GOT3 (cell line): ENCODE measurements at places on chromosomes 2 and 18.

GRCh38 chr2:9378433-9379390 is 44.6 kb downstream of the ITGB1BP1 start:
- peak; percentile 32 for DNase-seq

GRCh38 chr18:39188278-39188677 is 1622.7 kb upstream of the CELF4 start:
- no peak for DNase-seq

GRCh38 chr2:24515831-24516230 is 24.8 kb downstream of the NCOA1 start:
- no peak for DNase-seq

DNA sequence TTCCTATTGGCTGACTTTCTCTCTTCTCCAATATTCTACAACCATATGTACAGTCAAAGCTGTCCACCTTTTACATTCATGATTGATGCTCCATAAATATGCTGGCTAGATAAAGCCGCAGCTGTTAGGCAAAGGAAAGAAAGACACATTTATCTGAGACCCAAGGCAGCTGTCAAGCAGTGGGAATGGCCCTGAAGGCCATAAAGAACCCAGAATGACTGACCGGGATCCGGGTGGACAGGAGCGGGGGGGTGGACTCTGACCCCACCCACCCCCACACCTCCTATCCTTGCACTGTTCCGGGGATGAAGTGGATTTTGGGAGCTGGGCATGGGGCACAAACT is 116.4 kb downstream of the RTP5 start:
- no peak for DNase-seq

GRCh38 chr2:26558271-26559043 is 80.5 kb upstream of the OTOF start:
- no peak for DNase-seq

GRCh38 chr2:192544371-192544955 is 349.7 kb upstream of the TMEFF2 start:
- no peak for DNase-seq

DNA sequence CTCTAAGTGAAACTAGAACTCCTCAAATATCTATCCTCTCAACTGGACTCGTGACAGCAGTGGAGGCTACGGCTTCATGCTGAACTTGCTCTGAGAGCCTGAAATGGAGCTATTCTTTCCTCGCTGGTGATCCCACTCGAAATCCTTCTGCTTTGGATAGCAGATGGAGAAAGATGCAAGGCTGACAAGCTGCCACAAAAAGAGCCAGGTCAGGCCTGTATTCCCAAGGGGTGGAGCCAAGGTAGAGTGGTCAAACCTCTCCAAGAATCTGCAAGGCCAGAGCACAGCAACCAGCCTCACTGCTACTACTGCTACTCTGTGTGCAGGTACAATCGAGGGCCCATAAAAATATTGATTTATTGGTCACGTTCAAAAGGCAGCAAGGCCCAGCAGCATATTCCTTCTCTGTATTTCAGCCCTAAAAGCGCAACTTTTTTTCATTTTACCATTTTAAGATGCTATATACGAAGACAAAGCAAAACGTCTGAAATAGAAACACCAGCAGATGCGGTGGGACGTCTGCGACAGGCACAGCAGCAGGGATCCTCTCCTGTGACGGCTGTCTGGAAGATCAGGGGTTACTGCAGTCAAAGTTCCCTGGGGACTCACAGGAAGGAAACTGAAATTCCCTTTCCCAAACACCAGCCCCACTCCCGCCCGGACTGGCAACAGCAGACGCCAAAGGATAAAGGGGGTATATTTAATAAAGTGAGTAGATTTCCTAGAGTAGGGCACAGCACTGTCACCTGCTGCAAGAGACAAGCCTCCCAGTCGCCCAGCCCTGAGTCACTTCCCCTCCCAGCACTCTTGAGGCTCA is 2.4 kb downstream of the SPRED2 start:
- no peak for DNase-seq

DNA sequence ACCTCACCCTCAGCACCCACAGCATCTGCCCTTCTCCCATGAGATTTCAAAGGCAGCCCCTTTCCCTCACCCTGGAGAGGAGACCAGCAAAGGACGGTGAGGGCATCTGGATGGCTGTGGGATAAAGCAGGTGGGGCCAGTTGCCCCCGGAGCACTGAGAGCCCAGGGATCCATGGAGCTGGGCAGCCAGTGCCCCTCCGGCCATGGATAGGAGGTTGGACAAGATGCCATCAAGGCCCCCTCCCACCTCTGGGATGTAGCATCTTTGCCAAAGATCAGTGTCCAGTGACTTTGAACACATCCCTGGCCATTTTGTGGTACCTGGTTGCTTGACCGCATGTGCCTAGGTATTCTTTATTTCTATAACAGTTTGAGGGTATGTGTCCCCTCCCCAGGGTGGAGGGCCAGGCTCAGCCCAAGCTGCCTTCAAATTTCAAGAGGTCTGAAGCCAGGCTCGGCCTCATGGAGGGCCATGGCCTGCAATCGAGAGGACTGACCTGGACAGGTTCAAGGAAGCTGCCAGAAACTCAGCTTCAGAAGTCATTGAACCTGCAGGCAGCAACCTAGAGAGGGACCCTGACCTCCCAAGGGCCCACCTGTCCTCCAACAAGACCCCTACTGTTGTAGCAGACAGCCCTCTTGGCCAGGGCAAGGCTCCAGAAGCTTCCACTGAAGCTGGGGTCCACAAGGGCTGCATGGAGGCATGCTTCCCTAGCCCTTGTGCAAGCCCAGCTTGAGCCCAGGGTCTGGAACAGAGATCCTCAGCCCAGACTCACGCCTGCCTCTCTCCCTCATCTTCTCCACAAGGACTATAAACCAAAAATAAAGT is 55.5 kb upstream of the BIN1 start:
- DNase-seq, result no peak

- no peak for DNase-seq
These were observed 1068.8 kb downstream of the LRP1B start for GRCh38 chr2:141062031-141062430.

DNA sequence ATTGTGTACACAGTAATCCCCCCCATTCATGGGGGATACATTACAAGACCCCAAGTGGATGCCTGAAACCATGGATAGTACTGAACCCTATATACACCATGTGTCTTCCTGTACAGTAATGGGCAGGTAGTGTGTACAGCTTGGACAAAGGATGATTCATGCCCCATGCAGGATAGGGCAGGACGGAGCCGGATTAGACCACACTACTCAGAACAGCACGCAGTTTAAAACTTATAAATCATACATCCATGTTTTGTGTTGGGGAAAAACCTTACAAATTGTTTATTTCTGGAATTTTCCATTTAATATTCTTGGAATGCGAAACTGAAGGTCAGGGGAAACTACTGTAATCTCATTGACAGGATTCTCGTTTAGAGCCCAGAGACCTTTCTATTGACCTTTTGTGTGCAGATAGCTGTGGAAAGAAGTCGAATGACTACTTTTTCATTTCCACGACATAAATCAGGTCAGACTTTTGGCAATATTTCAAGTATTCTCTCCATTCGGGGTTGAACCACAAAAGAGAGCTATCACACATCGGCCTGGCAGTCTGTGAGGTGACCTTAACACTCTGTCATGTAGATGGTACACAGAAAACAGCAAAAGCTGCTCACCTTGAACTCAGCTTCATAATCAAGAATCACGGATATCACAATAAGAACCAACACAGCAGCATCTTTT is 9.9 kb upstream of the YPEL5 start:
- no peak for DNase-seq

DNA sequence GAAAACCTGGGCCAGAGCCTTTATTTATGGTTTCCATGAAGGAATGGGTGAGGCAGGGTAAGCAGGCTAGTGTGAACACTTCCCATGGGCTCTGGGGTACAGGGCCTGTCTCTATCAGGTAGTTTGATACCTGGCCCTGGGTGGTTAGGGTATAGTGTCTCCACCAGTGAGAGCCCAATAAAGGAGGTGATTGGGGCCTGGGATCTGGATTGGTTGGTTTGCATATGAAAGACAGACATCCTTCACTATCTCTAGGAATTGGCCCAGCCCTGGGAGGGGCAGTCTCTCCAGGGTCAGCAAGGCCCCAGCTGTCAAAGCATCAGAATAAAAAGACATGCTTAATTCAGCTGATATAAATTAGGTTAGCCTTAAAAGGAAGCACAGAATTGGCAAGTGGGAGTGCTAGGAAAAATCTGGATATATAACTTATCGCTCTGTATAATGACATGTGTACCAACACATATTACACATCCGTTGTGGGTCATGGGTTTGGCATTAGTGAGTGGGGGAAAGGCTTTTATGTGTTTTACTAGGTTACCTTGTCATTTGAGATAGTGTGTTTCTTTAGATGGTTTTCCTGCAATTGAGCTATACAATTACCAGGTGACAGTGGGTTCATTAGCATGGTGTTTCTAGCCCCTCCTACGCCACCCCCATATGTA is 18.5 kb upstream of the TMEM178A start:
- DNase-seq, result no peak

DNA sequence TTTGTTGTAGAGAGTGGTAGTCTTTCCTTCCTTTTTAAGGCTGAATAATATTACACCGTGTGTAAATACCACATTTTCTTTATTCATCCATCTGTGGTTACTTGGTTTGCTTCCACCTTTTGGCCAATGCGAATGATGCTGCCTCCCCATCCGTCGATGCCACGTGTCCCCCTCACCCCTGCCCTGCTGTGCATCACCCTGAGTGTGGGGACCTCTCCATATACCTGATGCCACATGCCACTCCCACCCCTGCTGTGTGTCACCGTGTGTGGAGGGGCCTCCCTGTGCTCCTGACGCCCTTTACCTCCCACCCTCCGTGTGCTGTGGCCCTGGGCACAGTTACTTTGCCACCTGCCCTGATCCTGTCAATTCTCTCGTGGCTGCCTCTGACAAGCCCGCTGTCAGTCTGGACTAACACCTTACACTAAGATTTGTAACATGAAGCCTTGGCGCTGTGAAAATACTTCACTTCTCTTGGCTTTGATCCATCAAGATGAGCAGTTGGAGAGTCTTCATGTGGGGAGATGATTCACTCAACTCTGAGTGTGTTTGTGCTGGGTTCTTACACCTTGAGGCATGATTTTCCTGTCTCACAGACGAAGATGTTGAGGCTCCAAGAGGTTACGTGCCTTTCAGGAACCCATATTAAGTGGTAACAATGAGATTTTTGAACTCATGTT is 234.0 kb downstream of the ZNF407 start:
- DNase-seq, result no peak

GRCh38 chr2:26636935-26637334 is 4.2 kb downstream of the CIB4 start:
- no peak for DNase-seq

DNA sequence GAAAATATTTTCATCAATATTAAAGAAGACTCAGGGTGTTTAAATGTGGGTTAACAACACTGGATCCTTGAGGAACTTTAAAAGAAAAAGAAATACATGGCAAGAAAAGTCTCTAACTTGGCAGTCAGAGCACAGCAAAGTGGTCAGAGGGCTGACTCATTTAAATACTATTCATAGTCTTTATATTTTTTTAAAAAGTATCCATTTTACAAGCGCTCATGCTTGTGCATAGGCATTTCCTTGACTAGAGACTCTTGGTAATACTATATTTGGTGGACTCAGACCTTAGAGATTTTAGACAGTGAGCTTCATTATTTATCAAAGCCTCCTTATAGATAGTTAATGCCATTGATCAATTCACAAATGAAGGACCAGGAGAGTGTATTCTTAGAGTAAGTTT is 110.2 kb downstream of the ABCA12 start:
- no peak for DNase-seq

DNA sequence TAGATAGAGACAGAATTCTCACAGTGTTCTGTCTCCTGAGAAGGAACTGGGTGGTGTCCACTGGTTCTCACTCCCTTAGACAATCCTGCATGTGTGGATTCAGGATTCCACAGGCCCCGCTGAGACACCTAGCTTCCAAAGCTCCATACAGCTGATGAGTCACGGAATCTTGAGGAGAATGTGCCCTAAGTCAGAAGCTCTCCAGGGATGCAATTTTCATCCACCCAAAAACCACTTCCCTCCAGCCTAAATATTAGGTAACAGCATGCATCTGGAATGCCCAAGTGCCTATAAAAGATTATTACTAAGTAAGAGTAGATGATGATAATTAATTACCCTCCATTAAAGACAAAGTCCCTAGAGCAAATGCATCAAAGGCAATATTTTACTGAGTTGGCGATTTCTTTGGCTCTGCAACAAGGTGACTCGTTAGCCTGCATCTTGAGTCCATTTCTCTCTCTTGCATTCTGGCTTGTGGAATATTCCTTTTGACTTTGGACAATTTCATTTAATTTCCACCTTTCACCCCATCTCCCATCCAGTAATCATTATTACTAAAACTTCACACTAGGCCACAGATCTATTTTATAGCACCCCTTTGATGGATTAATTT is 475.1 kb downstream of the TNS1 start:
- no peak for DNase-seq

- no peak for DNase-seq
These were observed 10.8 kb upstream of the EFEMP1 start for GRCh38 chr2:55934337-55934736.

DNA sequence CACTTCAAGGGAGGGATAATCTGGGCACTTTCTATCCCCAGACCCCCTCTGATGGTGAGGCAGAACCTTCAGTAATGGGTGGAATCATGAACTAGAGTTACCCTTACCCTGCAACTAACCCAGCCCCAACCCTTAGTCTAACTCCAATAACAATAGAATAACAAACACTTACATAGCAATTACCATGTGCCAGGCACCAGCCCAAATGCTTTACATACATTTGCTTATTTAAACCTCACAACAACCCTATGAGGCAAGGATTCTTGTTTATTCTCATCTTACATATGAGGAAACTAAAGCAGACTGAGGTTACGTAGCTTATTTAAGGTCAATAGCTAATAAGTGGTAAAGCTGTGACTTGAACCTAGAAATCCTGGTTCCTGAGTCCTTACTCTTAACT is 132.8 kb downstream of the CYP26B1 start:
- DNase-seq, result no peak

- no peak for DNase-seq
These were observed 60.2 kb downstream of the CXCR4 start for GRCh38 chr2:136057802-136058140.

- DNase-seq, result no peak
These were observed 370.4 kb downstream of the CLIP4 start for GRCh38 chr2:29485631-29486030.

DNA sequence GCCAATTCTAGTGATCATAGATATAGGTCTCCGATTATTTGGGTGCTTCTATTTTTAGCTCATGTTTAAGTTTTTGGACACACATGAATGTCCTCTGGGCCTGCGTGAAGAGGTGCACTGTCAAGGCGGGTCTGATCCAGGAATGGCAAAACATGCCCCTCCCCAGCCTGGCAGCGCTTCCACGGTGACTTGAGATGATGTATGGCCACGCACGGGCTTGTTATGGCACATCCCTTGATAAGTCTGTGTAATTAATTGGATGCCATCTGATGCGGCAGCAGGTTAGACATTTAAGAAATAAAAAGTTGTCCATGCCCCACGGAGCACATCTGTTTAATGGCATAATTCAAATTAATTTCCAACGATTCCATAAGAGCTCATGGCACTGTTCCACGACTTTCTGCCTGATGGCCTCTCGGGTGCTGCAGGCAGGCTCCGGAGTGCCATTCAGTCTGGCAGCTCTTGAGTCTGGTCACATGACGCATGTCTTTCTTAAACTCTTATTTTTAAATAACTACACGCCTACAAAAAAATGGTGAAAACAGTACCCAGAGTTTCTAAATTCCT is 151.4 kb downstream of the ACKR3 start:
- DNase-seq, result no peak

- no peak for DNase-seq
These were observed 49.6 kb upstream of the SPAG16 start for GRCh38 chr2:213234641-213235040.

GRCh38 chr2:75140288-75140687 is 59.0 kb downstream of the TACR1 start:
- DNase-seq, result no peak
